8988T (cell line): ENCODE measurements at places on chromosomes 11 and 22.
A peak's percentile ranks its signal among the peaks of the same experiment; 100 is the strongest.

DNA sequence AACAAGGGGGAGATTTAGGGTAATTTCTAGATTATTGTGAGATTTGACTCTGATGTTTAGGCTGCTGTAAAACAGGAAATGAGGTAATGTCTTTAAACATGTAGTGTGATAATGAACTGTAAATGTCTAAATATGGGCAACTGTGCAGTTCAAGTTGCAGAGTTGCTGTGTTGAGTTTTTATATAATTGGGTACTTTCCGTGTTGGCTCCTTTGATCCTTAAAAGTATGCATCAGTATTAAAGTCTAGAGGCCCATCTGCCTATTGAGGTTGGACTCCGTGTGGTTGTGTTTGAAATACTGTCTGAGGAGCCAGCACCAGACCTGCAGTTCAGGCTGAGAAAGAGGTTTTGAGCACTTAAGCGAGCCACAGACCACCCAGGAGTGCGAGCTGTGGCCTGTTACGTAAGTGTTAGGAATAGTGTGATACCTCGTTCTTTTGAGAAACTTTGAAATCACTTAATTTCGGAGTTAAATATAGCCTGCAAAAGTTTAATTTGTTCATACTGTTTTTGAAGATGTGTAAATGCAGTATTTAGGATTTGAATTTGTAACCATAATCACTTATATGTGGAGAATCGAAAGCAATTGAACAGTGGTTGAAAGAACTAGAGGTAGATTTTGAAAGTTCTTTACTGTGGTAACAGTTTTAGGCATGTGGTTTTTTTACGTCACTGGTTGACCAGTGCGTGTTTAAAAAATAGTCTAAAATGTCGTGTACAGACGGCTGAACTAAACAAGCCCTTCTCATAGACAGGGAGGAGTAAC lies 9.0 kb downstream of the FAM118A start:
- DNase-seq: no peak

DNA sequence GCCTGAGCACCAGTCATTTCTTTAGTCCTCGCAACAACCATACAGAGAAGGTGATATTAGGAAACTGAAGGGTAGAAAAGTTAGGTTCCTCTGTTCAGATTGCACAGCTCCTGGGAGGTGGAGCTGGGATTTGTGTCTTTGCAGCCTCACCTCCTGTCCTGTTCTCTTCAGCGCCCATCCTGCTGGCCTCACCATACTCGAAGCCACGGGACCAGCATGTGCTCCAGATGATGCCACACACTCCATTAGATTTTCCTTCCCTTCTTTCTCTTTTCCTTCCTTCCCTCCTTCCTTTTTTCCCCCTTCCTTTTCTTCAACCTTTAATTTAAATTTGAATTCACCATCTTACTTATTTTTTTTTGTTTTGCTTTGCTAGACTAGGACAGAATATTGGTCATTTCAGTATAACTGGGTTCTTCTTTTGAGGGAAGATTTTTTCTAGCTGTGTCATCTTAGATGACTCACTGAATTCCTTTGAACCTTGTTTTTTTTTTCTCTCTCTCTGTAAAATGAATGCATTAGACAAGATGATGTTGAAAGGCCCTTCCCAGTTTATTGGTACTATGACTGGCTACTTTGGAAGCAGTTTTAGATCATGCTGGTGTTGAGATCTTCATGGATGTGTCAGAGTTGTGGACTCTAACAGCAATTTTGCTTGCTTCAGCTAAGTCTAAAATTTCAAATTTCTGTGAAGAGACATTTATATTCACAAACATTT lies 662.5 kb upstream of the TENM4 start:
- DNase-seq: no peak

GRCh38 chr11:94794287-94795168 lies 26.4 kb downstream of the AMOTL1 start:
- peak; percentile 38 for DNase-seq

DNA sequence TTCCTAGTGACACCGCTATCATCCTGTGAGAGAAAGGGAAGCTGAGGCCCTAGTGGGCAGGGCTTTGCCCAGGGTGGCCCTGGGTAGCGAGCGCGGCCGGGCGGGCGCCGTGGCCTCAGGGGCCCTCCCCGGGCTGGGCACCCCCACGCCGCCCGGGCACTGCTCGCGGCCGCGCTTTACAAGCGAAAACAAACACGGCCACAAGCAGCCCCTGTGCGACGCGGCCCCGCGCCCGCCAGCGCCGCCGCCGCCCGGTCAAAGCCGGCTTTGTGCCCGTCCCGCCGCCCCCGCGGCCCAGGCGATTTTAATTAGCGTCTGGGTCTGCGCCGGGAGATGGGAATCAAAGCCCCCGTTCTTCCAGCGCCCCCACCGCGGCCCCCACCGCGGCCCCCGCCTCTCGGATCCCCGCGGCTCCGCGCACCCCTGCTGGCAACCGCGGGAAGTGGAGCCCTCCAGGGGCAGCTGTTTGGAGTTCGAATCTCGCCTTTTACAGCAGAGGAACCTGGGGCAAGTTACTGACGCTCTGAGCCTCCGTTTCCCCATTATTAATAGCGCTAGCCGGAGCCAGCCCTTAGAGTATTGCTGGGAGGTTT lies 47.9 kb downstream of the CHRDL2 start:
- no peak for DNase-seq
